CD4-positive, CD25-positive, alpha-beta regulatory T cell (primary cell): ENCODE measurements at places on chromosomes 16 and 17. TPM values are rescaled to one million over a fixed set of nuclear protein-coding genes. Genes with fewer than 3 reads are reported as not detected.

The GPRC5B gene
- polyA plus RNA-seq: not detected

The CYGB gene
- polyA plus RNA-seq: not detected

DNA sequence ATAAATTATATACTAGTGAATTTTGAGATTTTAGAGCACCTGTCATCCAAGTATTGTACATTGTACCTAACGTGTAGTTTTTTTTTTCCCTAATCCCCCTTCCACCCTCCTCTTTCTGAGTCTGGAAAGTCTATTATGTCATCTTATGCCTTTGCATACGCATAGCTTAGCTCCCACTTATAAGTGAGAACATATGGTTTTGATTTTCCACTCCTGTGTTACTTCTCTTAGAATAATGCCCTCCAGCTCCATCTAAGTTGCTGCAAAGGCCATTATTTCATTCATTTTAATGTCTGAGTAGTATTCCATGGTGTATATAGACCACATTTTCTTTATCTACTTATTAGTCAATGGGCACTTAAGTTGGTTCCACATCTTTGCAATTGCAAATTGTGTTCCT is 177.0 kb upstream of the C16orf82 start:
- DNase-seq: no peak

- no peak for DNase-seq
These were observed 90.5 kb downstream of the SEC14L1 start for GRCh38 chr17:77231076-77231871.

- no peak for DNase-seq
These were observed 14.5 kb upstream of the CNOT1 start for GRCh38 chr16:58644108-58644507.

DNA sequence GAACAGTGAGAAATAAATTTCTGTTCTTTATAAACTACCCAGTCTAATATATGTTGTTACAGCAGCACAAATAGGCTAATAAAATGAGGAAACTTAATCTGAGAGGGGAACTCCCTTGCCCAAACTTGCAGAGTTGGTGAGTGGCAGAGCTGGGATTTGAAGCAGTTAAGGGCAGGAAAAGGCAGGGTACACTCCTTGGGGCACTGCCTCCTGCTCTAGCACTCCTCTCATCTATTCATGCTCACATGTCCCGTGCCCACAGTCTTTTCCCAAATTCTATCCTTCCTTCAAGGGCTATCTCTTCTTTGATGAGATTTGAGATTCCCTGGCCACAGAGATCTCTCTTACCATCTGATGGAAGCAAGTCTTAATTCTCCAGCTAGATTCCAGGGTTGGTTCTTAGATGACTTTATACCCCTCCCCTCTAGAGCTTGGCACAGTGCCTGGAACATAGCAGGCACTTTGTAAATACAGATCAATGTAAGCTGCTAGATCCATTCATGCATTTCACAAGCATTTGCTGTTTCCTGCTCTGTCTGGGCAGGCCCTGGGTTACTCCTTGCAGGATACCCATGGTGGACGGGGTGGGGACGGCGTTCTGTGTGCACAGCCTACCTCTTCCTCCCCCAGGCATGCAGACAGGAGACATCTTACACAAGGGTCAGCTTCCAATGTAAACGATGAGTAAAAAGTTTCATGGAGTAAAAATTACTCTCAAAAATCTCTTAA is 39.2 kb upstream of the ABCC12 start:
- DNase-seq: no peak

DNA sequence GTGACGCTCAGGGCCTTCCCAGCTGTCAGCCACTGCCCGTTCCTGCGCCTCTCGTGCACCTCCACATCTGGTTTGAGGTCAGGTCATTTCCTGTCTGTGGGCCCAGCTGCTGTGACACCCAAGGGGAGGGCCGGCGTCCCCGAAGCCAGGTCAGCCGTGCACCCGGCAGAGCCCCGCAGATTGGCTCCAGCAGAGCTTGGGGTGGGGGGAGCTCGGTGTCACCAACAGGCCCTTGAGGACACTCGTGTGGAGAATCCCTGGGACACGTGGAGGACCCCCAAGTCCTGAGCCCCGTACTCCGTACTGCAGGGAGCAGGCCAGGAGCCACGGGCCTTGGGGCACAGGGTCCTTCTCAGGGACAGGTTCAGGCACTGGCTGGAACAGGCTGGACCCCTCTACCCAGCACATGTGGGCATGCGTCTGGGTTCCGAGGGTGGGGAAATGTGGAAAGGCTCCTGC is 4.8 kb downstream of the SPATA2L start:
- no peak for DNase-seq
